ENCODE measurements at places on chromosomes 7 and 10.

- H3K27me3 ChIP-seq = no peaks in the 10 kb centered on the region
- H3K4me3 ChIP-seq = no peak overlapping the region
- H3K36me3 ChIP-seq = no peaks in the 10 kb centered on the region
- no peak for DNase-seq
- H3K4me1 ChIP-seq = peaks cover 2% of the 10 kb centered on the region
- H3K27ac ChIP-seq = no peak overlapping the region
Observed at GRCh38 chr10:113000876-113001598, 51.0 kb downstream of the TCF7L2 start.

DNA sequence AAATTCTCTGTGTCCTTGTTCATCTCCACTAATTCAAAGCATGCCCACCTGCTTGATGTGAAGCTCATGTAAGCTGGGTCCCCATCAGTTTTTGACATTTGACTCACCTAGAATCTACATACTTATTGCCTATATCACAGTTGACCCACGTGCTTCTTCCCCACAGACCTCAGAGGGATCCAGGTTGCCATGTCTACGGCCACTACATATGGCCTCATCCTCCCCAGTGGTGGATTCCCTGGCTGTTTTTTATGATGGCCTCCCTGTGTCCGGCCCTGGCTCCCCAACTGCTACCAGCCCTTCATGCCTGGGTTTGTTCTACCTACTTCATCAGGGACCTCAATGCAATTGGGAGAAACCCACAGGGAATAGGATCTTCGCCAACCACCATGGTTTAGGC, 187.4 kb upstream of the GDF10 start:
- H3K36me3 ChIP-seq = no peaks in the 10 kb centered on the region
- H3K4me1 ChIP-seq = no peaks in the 10 kb centered on the region

DNA sequence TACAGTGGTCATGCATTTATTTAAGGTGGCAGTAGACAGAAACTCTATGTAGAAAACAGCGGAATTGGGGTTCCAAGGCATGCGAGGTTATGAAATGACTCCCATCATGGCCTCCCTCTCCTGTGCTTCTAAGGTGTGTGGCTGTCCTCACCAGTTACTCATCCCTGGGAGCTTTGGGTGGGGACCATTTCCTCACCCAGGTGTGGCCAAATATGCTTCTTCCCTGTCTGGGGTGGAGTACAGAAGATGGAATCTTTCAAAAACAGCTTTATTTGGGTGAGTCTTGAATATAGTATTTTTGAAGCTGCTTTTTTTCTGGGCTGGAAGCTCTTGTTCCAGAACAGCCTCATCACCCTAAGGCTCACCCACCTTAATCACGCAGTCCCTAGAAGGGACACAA, 139.0 kb downstream of the NRF1 start:
- H3K27me3 ChIP-seq = no peaks in the 10 kb centered on the region
- no peak overlapping the region for H3K27ac ChIP-seq
- no peak for DNase-seq
- H3K36me3 ChIP-seq = peaks cover 8% of the 10 kb centered on the region

- no peaks in the 10 kb centered on the region for H3K36me3 ChIP-seq
- no peak overlapping the region for H3K4me3 ChIP-seq
- DNase-seq = no peak
- H3K27ac ChIP-seq = no peak overlapping the region
- H3K4me1 ChIP-seq = no peaks in the 10 kb centered on the region
- no peaks in the 10 kb centered on the region for H3K27me3 ChIP-seq
Observed at GRCh38 chr7:52639981-52640380, 395.5 kb upstream of the POM121L12 start.

All from effector memory CD4-positive, alpha-beta T cell (primary cell).